Esophagus muscularis mucosa (tissue), 4 donors: ENCODE measurements at places on chromosomes 1 and 21. TPM values are rescaled to one million over a fixed set of nuclear protein-coding genes. Genes with fewer than 3 reads are reported as not detected.

The TMIGD3 gene
- total RNA-seq: 2.6 TPM

The SLAMF8 gene
- 1.9 TPM for total RNA-seq

The LTN1 gene
- total RNA-seq: 24.0 TPM

- no peak for DNase-seq
- no peaks in the 10 kb centered on the region for H3K36me3 ChIP-seq
- no peaks in the 10 kb centered on the region for H3K27me3 ChIP-seq
- peaks cover 43% of the 10 kb centered on the region for H3K4me1 ChIP-seq
- H3K27ac ChIP-seq: no peak overlapping the region
Observed at GRCh38 chr1:30525971-30526651, 197.3 kb downstream of the MATN1 start.

DNA sequence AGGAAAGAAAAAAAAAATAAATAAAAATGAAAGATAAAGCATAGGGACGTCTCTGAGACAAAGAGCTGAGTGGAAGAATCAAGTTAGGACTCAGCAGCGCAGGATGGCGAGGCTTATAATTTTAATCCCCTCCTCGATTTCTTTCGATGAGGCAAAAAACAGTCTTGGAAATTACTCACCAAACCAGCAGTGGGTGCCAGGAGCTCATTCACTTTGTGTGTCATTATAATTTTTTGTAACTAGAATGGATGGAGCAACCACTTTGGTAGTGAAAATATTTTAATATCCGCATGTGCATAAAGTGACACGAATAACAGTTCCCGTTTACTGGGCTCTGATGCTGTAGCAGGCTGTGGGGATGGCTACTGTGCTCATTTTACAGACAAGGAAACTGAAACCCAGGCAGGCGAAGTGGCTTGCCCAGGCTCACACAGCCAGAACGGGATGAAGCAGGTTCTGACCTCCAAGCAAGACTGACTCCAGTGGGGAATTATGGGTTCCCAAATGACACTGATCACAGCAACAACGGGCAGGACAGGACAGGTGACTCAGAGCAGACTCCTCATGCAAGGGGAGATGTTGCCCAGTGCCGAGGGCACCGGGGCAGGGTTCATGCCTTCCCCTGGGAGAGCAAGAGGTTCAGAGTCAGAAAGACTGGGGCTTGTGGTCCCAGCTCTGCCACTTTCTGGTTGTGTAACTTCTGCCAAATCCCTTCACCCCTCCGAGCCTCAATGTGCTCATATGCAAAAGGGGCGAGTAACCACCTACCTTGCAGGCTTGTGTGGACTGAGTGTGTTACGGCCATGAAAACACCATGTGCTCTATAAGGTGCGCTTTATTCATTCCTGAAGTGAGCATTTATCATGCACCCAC lies 63.6 kb downstream of the RUNX3 start:
- H3K4me3 ChIP-seq: no peak overlapping the region
- DNase-seq: peak; percentile 88
- H3K36me3 ChIP-seq: no peaks in the 10 kb centered on the region
- H3K4me1 ChIP-seq: no peaks in the 10 kb centered on the region
- H3K27ac ChIP-seq: no peak overlapping the region

The UROD gene
- 84.3 TPM for total RNA-seq

GRCh38 chr1:58572690-58573089 lies 4.4 kb downstream of the TACSTD2 start:
- H3K27me3 ChIP-seq: no peaks in the 10 kb centered on the region
- H3K4me3 ChIP-seq: no peak overlapping the region
- H3K27ac ChIP-seq: no peak overlapping the region
- peaks cover 18% of the 10 kb centered on the region for H3K4me1 ChIP-seq
- no peak for DNase-seq
- no peaks in the 10 kb centered on the region for H3K36me3 ChIP-seq

The DNM3 gene
- 3.6 TPM for total RNA-seq

DNA sequence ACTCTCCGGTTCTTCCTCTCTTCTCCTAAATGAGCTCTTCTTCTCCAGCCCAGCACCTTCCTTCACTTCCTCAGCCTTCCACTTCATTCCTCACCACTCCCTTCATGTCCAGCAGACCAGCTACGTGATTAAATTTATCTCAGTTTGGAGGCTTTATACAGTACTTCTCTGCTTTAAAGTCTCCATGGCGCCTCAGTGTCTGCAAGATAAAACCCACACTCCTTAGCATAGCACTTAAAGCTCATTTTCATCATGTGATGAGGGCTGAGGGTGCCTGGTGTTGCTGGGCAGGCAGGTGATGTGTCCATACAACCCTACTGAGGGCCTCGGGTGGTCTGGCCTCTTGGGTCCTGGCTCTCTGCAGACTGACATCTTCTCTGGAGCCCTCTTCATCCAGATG lies 7.7 kb downstream of the SLC5A9 start:
- no peak overlapping the region for H3K4me3 ChIP-seq
- no peak for DNase-seq
- H3K36me3 ChIP-seq: no peaks in the 10 kb centered on the region
- H3K4me1 ChIP-seq: peaks cover 11% of the 10 kb centered on the region

The C1orf115 gene
- 24.0 TPM for total RNA-seq

The CELA3B gene
- not detected for total RNA-seq

The GPA33 gene
- total RNA-seq: not detected

The CD1E gene
- 0.99 TPM for total RNA-seq

The AK5 gene
- 2.4 TPM for total RNA-seq

GRCh38 chr1:88016947-88017346 lies 667.1 kb upstream of the PKN2 start:
- no peaks in the 10 kb centered on the region for H3K36me3 ChIP-seq
- H3K27ac ChIP-seq: no peak overlapping the region
- H3K4me1 ChIP-seq: no peaks in the 10 kb centered on the region
- no peak overlapping the region for H3K4me3 ChIP-seq
- no peaks in the 10 kb centered on the region for H3K27me3 ChIP-seq

DNA sequence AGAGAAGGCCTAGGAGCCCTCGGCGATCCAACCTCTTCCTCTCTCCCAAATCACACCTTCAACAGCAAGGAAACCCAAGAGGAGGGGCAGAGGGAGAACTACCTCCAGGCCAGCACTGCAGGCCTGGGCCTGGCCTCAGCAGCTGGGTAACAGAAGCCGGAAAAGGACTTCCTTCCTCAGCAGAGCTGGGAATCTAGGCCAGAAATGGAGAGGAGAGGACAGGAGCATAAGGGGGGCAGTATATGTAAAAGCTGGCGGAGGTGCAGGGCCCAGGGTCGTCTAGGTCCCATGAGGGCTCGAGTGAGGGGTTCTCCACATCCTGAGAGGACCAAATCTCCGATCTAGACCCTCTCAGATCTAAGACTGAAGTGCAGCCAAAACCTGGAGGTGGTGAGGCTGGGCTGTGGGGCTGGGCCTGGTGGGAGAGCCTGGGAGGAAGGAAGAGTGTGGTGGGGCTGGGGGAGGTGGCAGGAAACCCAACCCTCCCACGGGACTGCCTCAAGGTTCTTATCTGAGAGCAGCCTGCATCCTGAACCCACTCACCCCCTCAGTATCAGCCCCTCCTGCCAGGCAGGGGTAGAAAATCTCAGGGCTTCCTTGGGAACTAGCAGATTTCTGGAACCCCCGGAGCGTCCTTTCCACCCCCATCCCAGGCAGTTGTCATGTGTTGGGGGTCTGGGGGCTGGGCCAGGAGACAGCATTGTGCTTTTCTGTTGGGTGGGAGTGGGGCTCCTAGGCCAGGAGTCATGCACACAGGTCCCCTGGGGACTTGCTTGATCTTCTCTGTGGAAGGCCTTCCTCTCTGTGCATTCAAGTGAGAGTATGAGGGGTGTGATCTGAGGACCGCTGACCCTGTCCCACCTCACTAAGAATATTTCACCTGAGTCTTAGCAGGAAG lies 33.0 kb downstream of the PIK3C2B start:
- H3K27me3 ChIP-seq: no peaks in the 10 kb centered on the region
- H3K27ac ChIP-seq: peak overlapping the region; percentile 46
- H3K36me3 ChIP-seq: peaks cover 58% of the 10 kb centered on the region
- no peak for DNase-seq

DNA sequence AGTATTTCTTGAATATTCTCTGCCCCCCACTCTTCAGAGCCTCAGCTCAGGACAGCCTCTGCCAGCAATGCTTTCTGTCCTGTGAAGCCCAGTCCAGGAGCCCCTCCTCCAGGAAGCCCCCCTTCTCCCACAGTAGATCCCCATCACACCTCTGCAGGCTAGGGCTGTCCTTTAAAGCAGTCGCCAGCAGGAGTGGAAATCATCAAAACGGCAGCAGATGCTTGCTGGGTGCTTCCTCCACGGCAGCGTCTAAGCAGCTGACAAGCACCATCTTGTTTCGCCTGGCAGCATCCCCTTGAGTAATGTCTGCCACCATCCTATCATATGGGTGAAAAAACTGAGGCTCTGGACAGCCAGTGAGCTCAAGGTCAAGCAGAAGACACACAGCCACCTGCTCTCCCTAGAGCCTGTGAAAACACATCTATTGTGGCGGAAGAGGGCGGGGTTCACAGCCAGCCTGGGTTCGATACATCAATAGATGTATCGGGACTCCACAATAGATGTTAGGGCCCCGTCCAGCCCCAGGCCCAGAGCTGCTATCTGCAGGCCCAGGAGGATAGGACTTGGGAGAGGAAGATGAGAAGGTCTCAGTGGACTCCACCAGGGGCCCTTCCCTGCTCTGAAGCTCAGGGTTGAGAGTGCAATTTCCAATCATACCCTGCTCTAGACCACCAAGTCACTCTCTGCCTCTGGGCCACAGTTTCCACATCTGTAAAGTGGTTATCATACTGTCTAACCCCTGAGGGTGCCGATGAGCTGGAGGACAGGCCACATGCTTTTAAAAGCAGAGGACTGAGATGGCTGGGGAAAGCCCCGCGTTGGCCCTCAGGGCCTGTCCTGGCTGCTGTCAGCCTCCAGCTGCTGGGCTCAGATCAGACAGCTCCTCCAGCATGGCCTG lies 17.5 kb downstream of the RUNX3 start:
- H3K4me1 ChIP-seq: peaks cover 7% of the 10 kb centered on the region
- H3K27ac ChIP-seq: no peak overlapping the region
- no peaks in the 10 kb centered on the region for H3K36me3 ChIP-seq
- H3K27me3 ChIP-seq: peaks cover 36% of the 10 kb centered on the region
- no peak overlapping the region for H3K4me3 ChIP-seq
